ENCODE measurements at places on chromosomes 16 and 17. TPM values are rescaled to one million over a fixed set of nuclear protein-coding genes. Genes with fewer than 3 reads are reported as not detected.

Gene SDK2
- total RNA-seq = under 0.01 TPM

Gene MFAP4
- 5.0 TPM for total RNA-seq

Gene KRT25
- total RNA-seq = not detected

Gene CNTNAP4
- not detected for total RNA-seq

Gene CDRT15L2
- not detected for total RNA-seq
